ENCODE measurements at places on chromosomes 12 and 14. TPM values are rescaled to one million over a fixed set of nuclear protein-coding genes. Genes with fewer than 3 reads are reported as not detected.

Gene DPF3
- total RNA-seq: 0.11 TPM

Gene OXA1L
- 52.7 TPM for total RNA-seq

Gene PRB2
- not detected for total RNA-seq

Gene LBHD2
- not detected for total RNA-seq

Gene RERG
- not detected for total RNA-seq

Gene MUCL1
- total RNA-seq: not detected

Gene BCL7A
- total RNA-seq: 1.2 TPM

Gene SLC22A17
- total RNA-seq: 22.0 TPM

Gene NYNRIN
- total RNA-seq: 153 TPM

Gene SFSWAP
- total RNA-seq: 27.5 TPM

Gene CLEC2A
- total RNA-seq: 0.22 TPM

Gene RIMBP2
- 0.11 TPM for total RNA-seq

Gene TEX22
- 0.39 TPM for total RNA-seq

Gene CLEC1A
- total RNA-seq: 37.5 TPM

Data from placental epithelial cell (primary cell).